Stimulated activated CD4-positive, alpha-beta T cell treated with anti-CD3 and anti-CD28 coated beads, Interleukin-2, amount 100 ng/mL, for 48 hours (primary cell): ENCODE measurements at places on chromosomes 12 and 14.

GRCh38 chr14:67459336-67459735 lies 29.2 kb downstream of the TMEM229B start:
- DNase-seq = no peak

DNA sequence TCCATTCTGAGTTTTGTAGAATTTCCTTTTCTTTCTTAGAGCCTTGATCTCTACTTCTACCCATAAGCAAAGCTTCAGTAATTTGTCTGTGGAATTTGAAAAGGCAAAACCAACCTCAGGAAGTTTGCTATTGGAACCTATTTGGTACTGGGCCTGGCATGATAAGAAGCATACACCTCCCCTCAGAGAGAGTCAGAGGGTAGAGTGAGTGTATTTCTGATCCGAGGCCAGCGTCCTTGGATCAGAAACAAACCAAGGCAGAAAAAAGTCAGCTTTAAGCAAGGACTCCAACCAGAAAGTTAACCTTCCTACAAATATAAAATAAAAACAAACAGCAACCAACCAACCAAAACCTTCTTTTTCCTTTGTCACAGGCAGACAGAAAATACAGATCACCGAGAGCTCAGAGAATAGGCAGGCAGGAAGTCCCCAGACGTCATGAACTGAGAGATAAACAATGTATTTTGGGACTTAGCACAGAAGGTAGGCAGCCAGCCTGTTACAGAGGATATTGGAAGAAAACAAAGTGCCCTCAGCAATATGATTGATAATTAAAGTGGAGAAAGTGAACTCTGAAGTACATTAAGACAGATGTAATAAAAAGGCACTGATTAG lies 141.5 kb downstream of the NEDD1 start:
- DNase-seq = no peak

DNA sequence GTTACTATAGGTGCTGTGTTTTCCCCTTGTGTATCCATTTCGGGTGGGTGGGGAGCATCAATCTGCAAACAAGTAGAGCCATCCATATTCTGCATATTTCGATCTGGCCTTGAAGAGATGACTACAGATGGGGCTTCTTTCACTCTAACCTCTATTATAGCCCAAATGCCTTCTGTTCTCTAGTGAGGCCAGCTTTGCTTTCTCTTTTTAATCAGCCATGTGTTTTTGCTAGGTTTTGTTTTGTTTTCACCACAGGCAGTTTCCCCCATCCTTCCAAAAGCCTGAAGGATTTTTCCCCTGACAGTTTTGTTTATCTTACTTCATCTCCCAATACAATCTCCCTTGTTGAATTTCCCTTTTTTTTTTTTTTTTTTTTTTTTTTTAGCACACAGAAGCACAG lies 224.1 kb downstream of the BTG1 start:
- no peak for DNase-seq

DNA sequence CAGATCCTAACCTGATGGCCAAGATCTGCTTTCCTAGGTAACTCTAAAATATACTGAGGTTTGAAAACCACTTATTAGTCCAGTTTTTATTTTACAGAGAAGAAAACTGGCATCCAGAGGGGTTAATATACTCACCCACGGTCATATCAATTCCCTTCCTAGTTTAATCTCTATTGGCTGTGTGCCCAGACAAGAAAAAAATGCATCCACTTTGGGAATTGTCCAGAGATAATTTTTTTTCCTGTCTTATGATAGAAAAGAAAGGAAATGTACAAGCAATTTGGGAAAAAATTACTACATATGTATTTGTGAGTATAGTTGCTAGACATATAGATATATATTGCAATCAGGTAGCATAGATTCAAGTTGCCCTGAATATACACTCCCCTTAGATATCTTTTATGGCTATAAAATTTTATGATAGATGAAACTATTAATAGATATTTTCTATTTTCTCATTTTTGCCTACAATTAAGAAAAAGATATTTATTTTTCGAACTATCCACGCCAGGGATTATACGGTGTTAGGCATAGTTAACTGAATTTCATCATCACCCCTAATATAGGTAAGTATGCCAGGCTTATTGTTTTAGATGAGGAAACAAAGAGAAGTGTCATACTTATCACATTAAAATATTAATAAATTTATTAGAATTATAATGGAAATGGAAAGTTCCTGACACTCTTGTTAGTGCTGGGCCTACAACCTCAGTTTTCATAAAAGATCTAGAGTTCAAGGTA lies 100.5 kb upstream of the SLC38A2 start:
- no peak for DNase-seq

DNA sequence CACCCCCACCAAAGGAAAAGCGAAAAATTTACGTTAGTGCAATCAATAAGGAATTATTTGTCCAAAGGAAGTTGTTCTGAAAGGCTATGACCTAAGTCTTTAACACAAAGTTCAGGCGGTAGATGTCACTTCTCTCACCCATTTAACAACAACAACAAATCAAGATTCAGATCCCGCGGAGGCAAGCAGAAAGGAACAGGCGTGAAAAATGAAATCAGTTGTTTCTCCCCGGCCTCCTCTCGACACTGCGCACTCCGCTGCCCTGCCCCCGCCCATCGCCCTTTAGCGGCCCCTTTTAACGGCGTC lies 1.4 kb downstream of the DENND5B start:
- no peak for DNase-seq

DNA sequence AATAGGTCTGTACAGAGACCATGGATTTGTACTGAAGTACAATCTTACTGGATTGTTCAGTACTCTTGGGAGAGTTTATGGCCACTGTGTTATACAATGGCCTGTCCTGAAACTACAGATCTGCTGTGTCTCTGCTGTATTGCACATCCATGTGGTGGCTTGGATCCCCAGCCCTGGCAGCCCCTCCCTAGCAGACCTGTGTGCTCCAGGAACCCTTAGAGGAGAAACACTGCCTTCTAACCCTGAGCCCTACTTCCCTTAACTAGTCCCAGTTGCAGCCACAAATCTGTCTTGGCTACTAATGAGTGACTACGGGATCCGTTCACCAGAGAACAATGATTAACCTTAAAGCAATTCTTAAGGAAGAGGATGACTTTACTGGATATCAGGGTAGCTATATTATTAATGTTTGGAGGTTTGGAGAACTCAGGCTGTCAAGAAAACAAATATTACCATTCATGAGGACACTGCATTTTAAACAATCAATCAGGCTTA lies 27.7 kb downstream of the RNF34 start:
- DNase-seq = no peak

DNA sequence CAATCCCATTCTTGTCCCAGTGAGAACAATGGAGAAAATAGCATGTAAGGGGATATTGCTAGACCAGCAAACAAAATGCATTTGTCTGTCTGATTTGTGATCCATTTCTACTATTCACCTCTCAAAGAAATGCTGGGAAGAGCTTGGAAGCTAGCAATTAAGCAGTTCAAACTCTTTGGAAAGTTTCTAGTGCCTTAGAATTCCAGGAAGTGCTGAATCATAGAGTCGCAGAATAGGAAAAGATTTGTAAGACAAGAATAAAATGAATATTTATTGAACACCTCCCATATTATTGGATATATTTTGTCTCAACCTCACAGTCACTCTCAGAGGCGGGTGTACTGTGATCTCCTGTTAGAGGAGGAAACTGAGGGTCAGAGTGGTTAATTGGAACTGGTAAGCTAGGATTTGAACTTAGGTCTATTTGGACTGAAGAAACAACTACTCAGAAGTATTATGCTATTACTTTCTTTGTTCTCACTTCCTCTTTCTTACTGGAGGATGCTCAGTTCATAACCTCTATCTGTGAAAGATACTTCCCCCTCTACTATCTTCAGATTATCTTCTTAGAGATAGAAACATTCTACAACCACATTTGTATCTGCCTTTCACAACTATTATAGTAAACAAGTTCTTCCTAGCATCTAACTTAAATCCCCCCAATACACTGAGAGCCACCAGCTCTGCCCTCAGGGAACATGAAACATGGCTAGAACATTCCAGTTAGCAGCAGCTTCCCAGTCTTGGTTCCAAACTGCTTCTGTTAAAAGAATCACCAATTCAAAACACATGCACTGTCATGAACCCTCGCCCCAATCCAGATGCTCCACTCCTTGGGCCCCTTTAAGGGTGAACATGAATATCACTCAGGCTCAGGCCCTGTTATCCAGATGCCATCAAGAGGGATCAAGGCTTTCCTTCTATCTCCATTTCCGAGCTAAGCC lies 64.2 kb downstream of the DRAM1 start:
- DNase-seq = no peak

DNA sequence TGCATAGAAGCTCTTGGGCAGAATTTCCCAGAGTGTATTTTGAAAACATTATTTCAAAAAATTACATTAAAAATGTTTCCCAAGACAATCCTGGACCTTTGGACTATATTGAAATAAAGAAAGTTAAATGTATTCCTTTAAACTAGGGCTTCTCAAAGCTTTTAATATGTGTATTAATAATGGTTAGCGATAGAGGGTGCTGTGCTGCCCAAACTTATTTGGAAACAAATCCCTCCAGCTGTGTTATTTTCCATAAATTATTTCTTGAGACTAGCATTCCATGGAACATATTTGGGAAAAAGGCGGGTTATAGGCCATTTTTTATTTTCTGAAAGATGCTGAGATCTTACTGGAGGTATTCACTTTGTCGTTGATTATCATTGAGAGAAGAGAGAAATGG lies 397.8 kb upstream of the MIS18BP1 start:
- DNase-seq = no peak

DNA sequence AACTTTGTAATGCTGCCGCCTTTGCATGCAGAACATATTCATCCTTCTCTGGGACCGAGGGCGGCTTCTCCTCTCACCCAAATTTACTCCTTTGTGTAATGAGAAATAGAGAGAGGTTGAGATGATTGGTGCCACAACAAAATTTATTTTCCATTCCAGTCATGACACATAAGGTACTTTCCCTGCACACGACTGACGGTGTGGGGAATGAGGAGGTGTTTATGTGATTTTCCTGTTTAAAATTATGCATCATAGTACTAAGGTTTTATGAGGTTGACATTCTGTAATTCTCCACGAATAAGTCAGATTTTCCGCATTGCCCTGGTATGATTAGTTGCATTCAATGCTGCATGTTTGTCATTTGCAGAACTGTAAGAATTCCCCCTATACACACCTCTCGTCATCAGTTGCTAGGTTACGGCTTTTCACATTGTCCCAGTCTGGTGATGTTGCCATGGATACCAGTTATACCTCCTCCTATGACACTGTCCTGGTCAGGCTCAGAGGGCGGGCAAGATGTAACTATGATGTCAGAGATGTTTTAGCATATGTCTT lies 23.1 kb downstream of the BICDL1 start:
- DNase-seq = peak; percentile 73

DNA sequence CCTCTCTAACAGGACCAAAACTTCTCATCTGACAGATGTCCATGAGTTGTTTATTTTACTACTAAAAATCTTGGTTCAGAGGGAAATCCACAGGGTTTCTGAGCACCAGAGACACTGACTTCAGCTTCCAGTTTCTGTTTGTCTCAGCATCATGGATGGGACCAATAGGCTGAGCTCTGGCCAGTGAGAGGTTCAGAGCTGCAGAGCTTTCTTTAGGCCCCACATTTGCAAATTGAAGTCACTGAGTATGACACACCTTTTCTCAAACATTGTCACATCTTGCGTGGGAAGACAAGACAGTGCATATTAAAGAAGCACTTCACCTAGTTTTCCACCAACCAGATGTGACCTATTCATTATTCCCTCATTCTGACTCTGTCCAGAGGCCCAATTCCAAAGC lies 45.2 kb downstream of the RDH12 start:
- DNase-seq = no peak

DNA sequence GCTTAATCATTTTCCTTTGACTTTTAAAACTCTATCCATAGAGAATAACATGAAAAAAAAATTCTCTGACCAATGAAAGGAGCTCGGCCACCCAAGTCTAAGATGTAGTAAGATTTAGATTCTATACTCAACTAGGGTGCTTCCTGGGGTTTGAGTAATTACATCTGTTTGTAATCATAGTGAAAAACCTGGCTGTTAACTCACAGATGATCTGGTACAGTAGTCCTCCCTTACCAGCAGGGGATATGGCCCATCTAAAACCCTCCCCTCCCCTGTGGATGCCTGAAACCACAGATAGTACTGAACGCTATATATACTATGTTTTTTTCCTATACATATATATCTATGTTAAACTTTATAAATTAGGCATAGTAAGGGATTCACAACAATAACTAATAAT lies 89.2 kb downstream of the DAAM1 start:
- no peak for DNase-seq

GRCh38 chr14:58572473-58572853 lies 65.3 kb upstream of the DACT1 start:
- no peak for DNase-seq

DNA sequence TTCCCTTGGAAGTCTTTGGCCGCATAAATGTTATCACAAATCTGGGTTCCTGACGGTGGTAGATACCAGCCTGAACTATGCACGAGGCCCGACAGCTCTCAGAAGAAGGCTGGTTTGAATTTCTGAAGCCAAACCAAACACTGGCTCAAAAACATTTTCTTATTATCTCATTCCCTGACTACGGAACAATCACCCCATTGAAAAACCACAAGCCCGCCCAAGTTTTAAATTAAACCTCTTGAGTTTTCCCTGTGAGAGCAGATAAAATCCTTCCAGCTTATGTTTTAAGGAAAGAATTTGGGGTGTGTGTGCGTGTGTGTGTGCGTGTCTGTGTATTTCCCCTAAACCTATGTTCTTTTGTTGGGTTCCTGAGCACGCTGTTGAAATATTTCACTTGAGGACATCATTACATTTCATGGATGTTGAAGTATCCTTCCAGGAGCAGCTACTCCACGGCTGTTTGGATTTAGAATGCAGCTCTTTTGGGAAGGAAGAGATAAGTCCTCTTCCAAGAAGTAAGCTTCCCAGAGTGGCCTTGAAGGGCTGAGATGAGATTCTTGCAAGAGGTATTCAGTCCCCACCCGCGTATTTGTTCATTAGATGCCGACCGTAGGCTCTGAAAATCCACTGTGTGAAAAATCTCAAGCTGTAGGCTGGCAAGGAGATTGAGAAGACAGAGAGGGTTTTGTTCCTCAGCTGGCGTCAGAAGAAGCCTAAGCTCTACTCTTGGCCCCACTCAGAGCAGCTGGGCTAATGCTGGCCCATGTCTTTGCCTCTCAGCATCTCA lies 131.0 kb upstream of the NCOR2 start:
- no peak for DNase-seq
